ENCODE measurements at places on chromosomes 16 and 17. TPM values are rescaled to one million over a fixed set of nuclear protein-coding genes. Genes with fewer than 3 reads are reported as not detected.

SARM1 gene
- 24.3 TPM for total RNA-seq

TEDC2 gene
- 32.7 TPM for total RNA-seq

DNA sequence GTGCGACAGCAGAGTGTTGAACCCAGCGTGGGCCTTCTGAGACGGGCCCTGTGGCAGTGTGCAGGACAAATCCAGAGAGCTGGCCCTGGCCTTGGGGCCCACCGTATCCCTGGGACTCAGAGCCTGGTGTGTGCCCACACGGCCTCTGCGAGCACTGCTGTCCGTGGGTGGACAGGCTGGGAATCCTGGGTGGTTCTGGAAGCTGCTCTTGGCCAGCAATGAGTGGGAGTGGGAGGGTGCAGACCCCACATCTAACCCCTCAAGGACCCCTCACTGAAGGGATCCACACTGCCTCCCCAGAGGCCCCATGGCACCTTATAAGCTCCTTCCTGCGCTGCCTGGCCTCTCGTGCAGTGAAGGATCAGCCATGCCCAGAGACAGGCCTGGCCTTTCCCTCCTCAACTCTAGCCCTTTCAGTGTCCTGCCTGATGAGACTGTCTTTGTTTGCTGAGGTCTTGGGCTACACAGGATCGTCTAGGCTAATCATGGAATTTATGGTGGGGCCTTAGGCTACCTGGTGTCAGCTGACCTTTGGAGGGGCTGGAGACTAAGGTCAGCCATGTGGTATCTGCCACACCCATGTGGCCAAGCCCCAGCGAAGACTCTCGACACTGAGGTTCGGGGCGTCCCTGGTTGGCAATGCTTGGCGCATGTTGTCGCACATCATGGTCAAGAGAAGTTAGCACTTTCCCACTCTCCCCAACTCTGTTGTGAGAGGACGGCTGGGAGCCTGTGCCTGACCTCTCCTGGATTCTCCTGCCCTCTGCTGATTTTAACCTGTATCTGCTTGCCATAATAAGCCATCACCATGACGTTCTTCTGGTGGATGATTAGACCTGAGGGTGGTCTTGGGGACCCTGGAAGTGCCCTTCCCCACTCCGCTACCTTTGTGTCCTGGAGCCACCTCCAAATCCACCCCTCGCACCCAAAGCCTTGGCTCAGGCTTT is 16.4 kb upstream of the GINS2 start:
- H3K4me1 ChIP-seq: no peaks in the 10 kb centered on the region
- DNase-seq: no peak
- H3K27me3 ChIP-seq: no peaks in the 10 kb centered on the region
- H3K27ac ChIP-seq: no peak overlapping the region
- no peaks in the 10 kb centered on the region for H3K36me3 ChIP-seq

DNA sequence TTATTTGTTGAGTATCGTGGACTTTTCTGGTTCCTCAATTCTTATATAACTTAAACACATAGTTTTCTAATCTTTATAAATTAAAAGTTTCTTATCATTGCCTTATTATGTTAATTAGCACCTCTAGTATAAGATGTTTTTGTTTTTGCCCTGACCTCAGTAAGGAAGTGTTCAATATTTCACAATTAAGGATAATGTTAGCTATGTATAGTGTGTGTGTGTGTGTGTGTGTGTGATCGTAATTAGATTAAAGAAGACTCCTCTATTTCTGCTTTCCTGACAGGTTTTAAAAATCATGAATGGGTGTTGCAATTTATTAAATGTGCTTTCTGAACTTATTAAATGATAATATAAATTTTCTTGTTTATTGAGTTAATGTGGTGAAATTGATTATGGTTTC is 12.0 kb downstream of the IL21R start:
- peaks cover 84% of the 10 kb centered on the region for H3K36me3 ChIP-seq
- H3K27ac ChIP-seq: peak overlapping the region; percentile 8
- DNase-seq: no peak

DNA sequence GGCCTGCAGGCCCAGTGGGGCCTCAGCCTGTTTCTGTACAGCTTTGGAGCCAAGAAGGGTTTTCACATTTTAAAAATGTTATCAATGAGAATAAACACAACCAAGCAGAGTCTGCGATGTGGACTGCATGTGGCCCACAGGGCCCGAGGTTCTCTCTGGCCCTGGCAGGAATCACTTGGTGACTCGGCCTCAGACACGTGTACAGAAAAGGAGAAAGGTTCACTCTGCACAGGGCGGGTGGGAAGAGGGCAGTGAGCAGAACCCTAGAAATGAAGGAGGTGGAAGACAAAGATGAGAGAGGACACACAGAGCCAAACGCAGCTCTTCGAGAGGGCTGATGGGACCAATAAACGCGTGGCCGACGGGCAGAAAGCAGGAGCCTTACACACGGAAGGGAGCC is 11.6 kb upstream of the ZNF750 start:
- no peak overlapping the region for H3K4me3 ChIP-seq
- no peak for DNase-seq
- H3K4me1 ChIP-seq: peaks cover 6% of the 10 kb centered on the region

- H3K4me1 ChIP-seq: peaks cover 86% of the 10 kb centered on the region
- H3K27me3 ChIP-seq: no peaks in the 10 kb centered on the region
- H3K27ac ChIP-seq: peak overlapping the region; percentile 95
- peak; percentile 83 for DNase-seq
Observed at GRCh38 chr16:68079626-68080344, 5.4 kb upstream of the NFATC3 start.

- no peaks in the 10 kb centered on the region for H3K36me3 ChIP-seq
- no peak overlapping the region for H3K27ac ChIP-seq
- peaks cover 60% of the 10 kb centered on the region for H3K4me1 ChIP-seq
- no peak overlapping the region for H3K4me3 ChIP-seq
Observed at GRCh38 chr17:4316648-4317047, 49.8 kb downstream of the UBE2G1 start.

DNA sequence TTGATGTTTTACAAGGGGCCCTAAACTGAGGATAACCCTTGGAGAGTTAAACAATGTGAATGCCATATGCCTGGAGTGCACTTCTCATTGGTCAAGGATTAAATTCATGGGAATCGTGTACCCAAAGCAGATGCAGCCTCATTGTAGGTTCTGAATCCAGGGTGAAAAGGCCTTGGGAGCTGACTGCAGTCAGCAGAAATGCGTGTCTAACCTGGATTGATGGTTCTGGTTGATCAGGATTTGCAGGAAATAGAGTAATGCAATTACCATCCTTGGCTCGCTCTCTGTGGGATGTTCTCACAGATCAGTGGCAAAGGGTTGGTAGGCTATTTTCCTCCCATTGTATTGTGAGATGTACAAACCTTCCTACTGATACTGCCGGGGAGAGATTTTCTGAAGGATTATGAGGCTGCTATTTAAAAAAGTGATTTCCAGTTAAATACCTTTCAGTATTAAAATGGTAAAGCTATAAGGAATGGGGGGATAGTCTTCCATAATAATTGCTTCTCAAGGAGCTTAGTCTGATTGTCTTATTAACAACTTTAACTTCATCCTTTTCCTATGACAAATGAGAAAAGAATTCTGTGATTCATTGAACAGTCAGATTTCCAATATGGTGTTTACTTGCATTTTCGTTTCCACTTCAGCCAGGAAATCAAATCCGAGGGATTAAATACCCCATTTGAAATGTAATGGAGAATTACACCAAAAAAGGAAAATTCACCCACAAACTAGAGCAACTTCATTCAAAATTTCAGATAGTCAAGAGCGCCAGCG is 1028.1 kb upstream of the EEF2KMT start:
- no peak for DNase-seq
- H3K27me3 ChIP-seq: no peaks in the 10 kb centered on the region
- no peaks in the 10 kb centered on the region for H3K4me1 ChIP-seq
- H3K36me3 ChIP-seq: peaks cover 2% of the 10 kb centered on the region
- no peak overlapping the region for H3K4me3 ChIP-seq

DNA sequence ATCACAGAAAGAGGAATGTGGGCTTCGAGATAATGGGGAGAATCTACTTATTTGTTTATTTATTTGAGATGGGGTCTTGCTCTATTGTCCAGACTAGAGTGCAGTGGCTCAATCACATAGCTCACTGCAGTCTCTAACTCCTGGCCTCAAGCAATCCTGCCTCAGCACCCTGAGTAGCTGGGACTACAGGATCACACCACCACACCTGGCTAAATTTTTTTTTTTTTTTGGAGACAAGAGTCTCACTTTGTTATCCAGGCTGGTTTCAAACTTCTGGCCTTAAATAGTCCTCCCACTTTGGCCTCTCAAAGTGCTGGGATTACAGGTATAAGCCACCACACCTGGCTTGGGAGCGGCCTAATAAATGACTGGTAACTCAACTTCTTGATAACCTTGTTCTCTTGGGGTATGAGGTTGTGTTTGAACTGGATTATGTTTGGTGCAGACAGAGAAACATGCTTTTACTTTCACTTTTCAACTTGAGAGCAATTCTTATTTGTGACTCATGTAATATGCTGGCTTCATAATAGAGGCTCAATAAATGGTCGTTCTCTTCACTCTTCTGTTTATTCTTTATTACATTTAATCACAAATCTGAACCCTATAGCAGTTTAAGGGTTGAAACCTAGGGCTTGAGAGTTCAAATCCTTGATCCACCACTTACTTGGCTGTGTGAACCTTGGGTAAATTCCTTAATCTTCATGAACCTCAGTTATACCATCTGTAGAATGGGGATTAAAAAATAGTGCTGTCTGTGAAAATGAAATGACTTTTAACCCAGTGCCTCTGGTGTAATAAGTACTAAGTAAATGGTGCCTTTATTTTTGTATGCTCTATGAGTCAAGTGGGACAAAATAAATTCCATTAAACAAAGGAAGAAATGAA is 129.1 kb upstream of the HS3ST2 start:
- H3K27me3 ChIP-seq: peaks cover 7% of the 10 kb centered on the region
- no peaks in the 10 kb centered on the region for H3K4me1 ChIP-seq
- no peak overlapping the region for H3K4me3 ChIP-seq
- no peak for DNase-seq
- no peak overlapping the region for H3K27ac ChIP-seq
- H3K36me3 ChIP-seq: no peaks in the 10 kb centered on the region

- H3K36me3 ChIP-seq: no peaks in the 10 kb centered on the region
- no peaks in the 10 kb centered on the region for H3K4me1 ChIP-seq
- no peak overlapping the region for H3K27ac ChIP-seq
- DNase-seq: no peak
Observed at GRCh38 chr16:6063526-6063925, 965.9 kb upstream of the EEF2KMT start.

DNA sequence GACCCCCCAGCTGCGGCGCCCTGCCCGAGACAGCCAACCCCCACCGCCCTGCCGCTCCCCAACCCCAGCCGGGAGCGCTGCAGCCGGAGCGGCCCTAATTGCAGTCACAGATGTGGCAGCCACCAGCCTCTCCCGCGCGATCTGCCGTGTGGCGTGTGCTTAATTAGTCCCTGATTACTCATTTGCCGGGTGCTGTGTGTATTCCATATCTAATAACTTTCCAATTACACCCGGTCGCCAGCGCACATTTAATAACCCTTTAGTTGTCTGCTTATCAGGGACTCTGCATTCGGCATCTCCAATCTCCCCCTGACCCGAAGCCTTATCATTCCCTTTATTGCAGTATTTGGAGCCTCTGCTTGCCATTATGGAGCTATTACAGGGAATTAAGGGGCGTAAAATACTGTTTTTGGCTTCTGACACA is 236.7 kb upstream of the CIBAR2 start:
- no peak overlapping the region for H3K4me3 ChIP-seq
- H3K27me3 ChIP-seq: no peaks in the 10 kb centered on the region
- no peak overlapping the region for H3K27ac ChIP-seq
- H3K4me1 ChIP-seq: no peaks in the 10 kb centered on the region
- DNase-seq: no peak
- H3K36me3 ChIP-seq: no peaks in the 10 kb centered on the region

GRCh38 chr17:63398680-63399079 is 47.4 kb downstream of the CYB561 start:
- H3K27ac ChIP-seq: no peak overlapping the region
- H3K4me3 ChIP-seq: no peak overlapping the region
- H3K4me1 ChIP-seq: no peaks in the 10 kb centered on the region
- no peak for DNase-seq
- H3K27me3 ChIP-seq: no peaks in the 10 kb centered on the region
- no peaks in the 10 kb centered on the region for H3K36me3 ChIP-seq
